ENCODE measurements at places on chromosomes 2 and 18.

- DNase-seq, result no peak
Measured at GRCh38 chr2:98468621-98469236, 24.1 kb downstream of the INPP4A start.

GRCh38 chr2:215375467-215375830, 60.4 kb downstream of the FN1 start:
- DNase-seq, result no peak

GRCh38 chr2:98091738-98092137, 4.8 kb downstream of the VWA3B start:
- no peak for DNase-seq

- no peak for DNase-seq
Measured at GRCh38 chr18:27922780-27923179, 254.2 kb downstream of the CDH2 start.

- DNase-seq, result no peak
Measured at GRCh38 chr2:48508461-48509124, 21.4 kb upstream of the STON1 start.

DNA sequence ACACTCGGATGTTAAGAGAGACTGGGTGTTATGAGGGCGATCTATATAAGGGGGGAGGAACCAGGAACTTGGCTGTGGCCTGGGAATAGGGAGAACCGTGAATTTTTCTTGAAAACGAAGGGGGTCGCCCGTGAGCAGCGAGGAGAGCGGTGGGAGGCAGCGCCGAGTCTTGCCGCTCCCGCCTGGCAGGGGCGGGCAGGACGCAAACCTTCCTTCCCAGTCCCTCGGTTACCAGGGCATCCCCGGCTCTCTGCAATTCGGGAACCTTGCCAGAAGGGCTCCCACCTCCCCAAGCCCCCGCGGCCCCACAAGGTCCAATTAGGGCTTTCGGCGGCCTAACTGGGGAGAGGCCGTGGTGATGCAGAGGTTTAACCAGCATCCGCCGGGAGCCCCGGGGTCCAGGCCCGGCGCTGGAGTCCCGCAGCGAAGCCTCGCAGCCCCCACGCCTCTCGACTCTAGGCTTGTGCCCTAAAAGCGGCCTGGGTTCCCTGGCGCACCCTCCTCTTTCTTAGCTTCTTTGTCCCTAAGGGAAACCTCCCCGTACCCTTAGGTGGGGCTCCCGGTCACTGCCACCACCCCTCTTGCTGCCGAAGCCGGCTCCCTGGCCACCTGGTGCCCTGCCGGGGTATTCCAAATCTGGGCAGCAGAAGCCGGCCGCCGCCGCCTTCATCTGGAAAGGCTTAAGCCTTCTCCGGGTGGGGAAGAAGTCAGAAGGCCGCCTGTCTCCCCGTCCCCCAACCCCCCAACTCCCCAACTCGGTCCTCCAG, 680 bp upstream of the FHOD3 start:
- DNase-seq, result no peak

DNA sequence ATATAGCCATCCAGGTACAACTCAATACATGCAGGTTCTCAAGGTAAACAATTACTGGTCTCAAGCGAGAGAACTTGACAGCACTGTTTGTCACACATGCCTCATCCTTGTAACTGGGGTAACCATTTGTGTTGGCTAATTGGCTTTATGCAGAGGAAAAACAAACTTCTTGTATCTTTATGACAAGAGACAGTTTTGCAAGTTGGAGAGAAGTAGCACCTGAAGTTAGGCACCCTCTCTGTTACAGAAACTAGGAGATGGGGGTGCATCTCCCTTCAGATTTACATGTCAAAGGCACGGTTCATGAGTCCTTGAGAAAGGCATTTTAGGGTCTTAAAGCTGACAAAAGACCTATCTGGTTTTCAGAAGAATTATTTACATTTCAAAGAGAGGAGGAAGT, 241.7 kb downstream of the CD226 start:
- no peak for DNase-seq

DNA sequence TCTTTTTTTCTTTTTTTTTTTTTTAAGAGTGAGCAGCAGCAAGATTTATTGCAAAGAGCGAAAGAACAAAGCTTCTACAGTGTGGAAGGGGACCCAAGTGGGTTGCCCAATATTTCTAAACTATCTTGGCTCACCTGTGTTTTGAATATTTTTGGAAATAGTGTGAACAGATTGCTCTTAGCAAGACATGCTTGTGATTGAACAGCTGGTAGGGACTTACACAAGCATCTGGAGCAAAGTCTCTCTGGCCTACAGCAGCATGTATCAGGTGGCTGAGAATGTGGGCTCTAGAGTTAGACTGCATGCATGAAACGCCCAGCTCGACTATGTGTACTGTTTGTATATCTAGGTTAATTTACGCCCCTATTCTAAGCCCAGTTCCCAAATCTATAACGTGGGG, 40.3 kb upstream of the FBXO11 start:
- DNase-seq, result no peak

DNA sequence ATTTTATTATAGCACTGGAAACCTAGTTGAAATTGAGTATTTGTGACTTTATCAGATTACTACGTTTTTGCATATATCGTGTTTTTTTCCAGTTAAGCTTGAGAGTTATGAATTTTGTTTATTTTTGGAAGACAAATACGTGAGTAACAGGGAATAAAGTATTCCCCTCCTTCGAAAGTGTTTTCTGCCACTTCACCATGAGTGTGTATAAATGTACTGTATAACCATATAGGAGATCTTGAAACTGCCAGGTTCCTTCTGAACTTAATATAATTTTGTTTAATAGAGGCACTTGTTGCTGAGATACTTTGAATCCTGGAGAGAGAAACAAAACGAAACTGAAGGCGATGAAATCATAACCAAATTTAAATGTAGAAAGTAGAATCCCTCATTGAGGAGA, 1004.4 kb upstream of the ZEB2 start:
- no peak for DNase-seq

DNA sequence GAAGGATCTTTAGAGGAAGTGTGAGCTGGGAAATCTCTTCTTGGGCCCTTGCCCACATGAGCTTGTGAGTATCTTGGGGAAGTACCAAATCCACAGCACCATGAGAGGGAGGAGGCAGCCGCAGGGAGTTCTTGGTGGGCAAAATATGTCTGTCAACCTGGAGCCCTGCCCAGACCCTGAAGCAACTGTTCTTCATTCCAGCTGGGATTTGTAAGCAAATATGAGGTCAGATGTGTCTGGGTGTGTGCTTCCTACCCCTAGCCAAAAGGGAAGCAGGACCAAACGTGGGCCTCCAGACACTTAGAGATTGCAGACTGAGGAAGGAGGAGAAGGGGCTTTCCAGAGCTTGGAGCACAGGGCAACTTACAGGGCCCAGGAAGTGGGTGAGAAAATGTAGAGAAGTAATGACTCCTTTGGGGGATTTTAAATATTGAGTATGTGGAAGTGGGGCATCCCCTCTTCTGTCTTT, 41.9 kb downstream of the TMEM247 start:
- DNase-seq, result no peak

DNA sequence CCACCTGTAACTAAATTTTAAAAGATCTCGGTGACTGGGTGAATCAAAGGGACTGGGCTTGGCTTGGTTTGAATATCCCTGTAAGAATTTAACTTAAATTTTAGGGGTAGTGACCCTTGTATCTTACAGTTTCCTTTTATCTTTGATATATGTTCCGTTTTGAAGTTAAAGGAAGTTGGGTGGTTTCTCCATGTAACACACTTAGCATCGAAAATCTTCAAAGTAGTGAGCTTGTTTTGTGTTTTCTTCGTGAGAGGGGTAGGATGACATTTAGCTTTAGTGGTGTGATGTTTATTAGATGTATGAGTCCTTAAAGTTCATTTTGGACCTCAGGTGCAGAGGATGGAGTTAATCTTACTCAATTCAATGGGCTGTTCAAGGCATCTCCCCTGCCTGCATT, 1.6 kb downstream of the WDR7 start:
- no peak for DNase-seq

GRCh38 chr2:240595381-240596079, 9.0 kb downstream of the CAPN10 start:
- DNase-seq, result no peak

GRCh38 chr2:105714141-105714540, 30.6 kb upstream of the NCK2 start:
- DNase-seq, result no peak

GRCh38 chr2:240441993-240442411, 6.5 kb downstream of the GPC1 start:
- no peak for DNase-seq

- DNase-seq, result no peak
Measured at GRCh38 chr2:107635883-107636282, 190.8 kb upstream of the RGPD4 start.

DNA sequence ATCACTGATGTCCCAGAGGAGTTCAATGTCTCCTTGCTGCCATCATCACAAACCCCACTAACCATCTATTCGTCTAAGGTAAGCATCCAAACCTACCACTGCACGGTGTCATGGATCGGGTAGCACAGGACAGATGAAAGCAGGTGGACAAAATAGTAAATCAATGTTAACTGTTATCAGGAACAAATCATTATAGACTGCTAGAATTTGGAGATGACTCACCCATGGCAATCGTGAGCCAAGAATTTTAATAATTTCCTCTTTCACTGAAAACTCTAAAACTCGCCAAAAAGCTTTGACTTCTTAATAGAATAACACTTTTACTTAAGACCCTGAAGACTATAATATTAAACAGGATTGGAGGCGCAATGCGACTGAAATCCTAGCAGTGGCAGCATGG, 33.7 kb upstream of the BZW1 start:
- DNase-seq, result no peak

GRCh38 chr2:25453199-25453905, 111.6 kb upstream of the DNMT3A start:
- no peak for DNase-seq

DNA sequence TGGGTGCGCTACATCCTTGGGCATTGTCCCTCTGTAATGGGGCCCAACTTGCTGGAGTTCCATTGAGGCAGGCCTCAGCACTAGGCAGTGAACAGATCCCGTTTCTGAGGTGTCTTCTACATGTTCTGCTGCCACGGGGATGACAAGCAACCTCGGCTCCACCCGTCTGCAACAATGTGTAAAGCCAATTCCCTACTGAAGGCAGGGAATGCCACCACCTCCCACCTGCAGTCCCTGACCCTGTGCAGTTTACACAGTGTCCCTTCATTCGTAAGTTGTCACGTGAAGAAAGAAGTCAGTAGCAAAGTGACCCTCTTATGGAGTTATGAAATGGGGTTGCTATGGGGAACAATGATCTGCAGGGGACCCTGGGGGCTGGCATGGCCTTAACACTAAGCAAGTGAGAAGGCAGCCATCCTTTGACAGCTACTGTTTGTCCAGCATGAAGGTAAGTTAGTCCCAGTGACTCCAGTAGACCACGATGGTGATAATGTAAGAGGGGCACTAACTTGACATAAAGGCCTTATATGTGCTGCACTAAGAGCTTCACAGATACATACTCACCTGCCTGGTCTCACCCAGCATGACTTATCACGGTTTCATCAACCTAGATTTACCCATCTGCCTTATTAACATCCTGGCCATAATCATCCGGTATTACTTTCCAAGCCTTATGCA, 130.6 kb upstream of the ZSWIM2 start:
- no peak for DNase-seq

GRCh38 chr2:17578466-17578928, 38.0 kb downstream of the VSNL1 start:
- DNase-seq, result no peak

GRCh38 chr2:80889009-80889408, 584.5 kb upstream of the LRRTM1 start:
- no peak for DNase-seq

- DNase-seq, result no peak
Measured at GRCh38 chr2:215573496-215573895, 137.6 kb upstream of the FN1 start.

DNA sequence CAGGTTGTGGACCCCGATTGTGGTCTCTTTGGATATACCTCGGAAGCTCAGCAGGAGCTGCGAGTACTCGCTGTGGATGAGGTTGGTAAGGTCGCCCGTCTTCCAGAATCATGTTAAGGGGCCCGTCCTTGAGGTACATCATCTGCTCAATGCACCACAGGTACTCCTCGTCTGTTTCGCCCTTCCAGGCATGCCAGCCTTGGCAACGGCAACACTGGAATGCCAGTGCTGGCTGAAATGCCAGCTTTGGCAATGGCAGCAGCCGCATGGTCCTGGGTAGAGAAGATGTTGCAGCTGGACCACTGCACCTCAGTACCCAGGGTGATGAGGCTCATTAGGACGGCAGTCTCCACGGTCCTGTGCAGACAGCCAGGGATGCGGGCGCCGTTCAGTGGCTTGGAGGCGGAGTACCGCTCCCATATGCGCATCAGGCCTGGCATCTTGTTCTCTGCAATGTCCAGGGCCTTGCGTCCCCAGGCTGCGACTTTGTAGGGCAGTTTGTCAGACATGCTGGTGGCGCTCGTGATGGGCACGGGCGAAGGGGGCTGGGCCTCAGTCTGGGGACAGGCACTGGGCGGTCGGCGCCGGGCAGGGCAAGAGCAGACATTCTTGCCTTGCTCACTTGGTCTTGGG, 122.2 kb upstream of the NXPH2 start:
- no peak for DNase-seq

DNA sequence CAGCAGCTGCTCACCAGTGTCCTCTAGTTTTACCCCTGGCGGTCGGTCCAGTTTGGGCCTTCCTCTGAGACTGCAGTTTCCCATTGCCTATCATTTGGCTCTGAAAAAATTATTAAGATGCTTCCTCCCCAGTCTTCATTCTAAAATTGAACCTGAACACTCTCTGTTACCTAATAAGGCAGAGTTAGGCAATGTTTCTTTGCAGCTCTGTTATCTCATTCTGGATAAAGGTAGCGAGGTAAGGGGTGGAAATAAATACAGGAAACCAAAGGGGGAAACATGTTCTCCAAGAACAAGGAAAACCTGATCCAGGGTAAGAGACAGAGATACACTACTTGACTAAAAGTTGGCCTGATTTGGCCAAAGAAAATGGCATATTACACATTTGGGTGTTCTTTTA, 91.0 kb upstream of the FZD5 start:
- no peak for DNase-seq

DNA sequence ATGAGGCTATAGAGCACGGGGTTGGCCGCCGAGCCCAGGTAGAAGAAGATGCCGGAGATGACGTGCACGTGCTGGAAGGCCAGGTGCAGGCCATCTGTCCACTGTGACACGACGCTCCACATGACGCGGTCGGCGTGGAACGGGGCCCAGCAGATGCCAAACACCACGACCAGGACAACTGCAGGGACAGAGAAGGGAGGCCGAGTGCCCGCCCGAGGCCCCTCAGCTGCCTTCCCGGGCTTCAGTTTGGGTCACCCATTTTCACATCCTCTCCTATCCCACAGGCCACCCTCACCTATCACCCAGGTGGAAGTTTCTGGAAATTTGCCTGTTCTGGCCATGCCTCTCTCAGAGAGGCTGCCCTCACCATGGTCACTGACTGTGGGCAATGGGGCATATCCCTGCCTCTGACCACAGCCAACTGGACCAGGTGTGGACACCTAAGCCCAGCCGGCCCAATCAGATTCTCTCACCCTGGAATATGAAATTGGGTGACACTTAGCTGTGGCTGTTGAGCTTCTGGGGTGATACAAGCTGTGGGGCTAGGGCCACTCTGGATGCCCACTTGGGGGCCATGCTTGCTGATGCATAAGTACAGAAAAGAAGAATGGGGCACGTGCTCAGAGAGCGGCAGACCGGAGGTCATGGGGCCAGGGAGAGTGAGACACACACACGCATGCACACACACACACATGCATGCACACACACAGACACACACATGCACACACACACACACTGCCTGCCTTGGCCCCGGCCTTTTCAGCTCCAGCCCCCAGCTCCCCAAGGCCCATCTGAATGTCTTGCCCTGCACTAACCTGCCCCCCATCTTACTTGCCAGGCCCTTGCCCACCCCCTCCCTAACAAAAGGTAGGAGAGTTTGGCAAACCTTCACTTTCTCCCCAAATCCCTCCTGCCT, 4.7 kb downstream of the NMUR1 start:
- no peak for DNase-seq

- no peak for DNase-seq
Measured at GRCh38 chr2:80092474-80092873, 212.1 kb downstream of the LRRTM1 start.

Data from T-helper 9 cell (primary cell).